Hepatocyte (in vitro differentiated cells): ENCODE measurements at places on chromosomes 11 and 22. TPM values are rescaled to one million over a fixed set of nuclear protein-coding genes. Genes with fewer than 3 reads are reported as not detected.

KRTAP5-8 gene
- total RNA-seq: not detected in 2 replicates

CACNA1I gene
- total RNA-seq: 0.16 and 0.17 TPM in 2 replicates

RFPL3 gene
- not detected in 2 replicates for total RNA-seq

- H3K27me3 ChIP-seq: no peaks in the 10 kb centered on the region
- peaks cover 7% of the 10 kb centered on the region for H3K4me1 ChIP-seq
- peak overlapping the region; percentile 1 for H3K4me3 ChIP-seq
- DNase-seq: no peak
Observed at GRCh38 chr11:74592063-74592440, 330 bp upstream of the POLD3 start.

GTSE1 gene
- 2.6 and 4.4 TPM in 2 replicates for total RNA-seq

- H3K27me3 ChIP-seq: no peaks in the 10 kb centered on the region
- DNase-seq: no peak
- H3K36me3 ChIP-seq: no peaks in the 10 kb centered on the region
- H3K27ac ChIP-seq: peak overlapping the region; percentile 82
- H3K4me1 ChIP-seq: no peaks in the 10 kb centered on the region
- no peak overlapping the region for H3K4me3 ChIP-seq
Observed at GRCh38 chr11:80700386-80700785, 1259.6 kb upstream of the TENM4 start.

- H3K4me3 ChIP-seq: no peak overlapping the region
- H3K27ac ChIP-seq: peak overlapping the region; percentile 38
- H3K27me3 ChIP-seq: no peaks in the 10 kb centered on the region
- peaks cover 29% of the 10 kb centered on the region for H3K4me1 ChIP-seq
- DNase-seq: no peak
Observed at GRCh38 chr11:113193016-113193415, 121.4 kb upstream of the TTC12 start.

ALX4 gene
- total RNA-seq: 2.9 and 3.8 TPM in 2 replicates

- no peak overlapping the region for H3K4me3 ChIP-seq
- no peak overlapping the region for H3K27ac ChIP-seq
- no peaks in the 10 kb centered on the region for H3K36me3 ChIP-seq
- H3K4me1 ChIP-seq: no peaks in the 10 kb centered on the region
- peaks cover 28% of the 10 kb centered on the region for H3K27me3 ChIP-seq
- DNase-seq: no peak
Observed at GRCh38 chr11:120995184-120995583, 28.7 kb upstream of the TBCEL start.

DNA sequence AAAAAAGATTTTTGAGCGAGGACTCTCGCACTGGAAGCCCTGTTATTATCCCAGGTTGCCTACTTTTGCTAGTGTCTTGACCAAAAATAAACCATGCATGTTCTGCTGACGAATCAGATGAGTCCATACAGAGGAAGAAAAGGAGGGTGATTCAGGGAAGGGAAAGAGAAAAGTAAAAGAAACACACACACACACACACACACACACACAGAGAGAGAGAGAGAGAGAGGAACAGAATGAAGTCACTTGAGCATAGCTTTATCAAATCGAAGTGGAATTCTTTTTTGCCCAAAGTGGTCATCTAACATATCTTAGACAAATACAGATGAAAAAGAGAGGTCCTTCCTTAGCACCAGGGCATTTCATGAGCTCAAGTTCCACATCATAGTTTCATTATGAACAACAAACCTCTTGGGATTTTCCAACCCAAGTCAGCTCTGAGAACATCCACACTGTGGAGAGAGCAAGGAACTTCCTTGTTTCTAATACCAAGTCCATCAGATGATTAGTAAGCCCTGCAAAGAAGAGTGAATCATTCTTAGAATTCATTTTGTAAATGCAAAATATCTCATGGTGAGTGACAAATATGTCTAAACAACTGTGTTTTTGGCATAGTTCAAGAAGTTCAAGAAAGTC, 7.7 kb upstream of the MMP12 start:
- H3K27me3 ChIP-seq: no peaks in the 10 kb centered on the region
- H3K4me1 ChIP-seq: no peaks in the 10 kb centered on the region
- DNase-seq: no peak
- H3K4me3 ChIP-seq: no peak overlapping the region

- no peak overlapping the region for H3K27ac ChIP-seq
- no peak overlapping the region for H3K4me3 ChIP-seq
- no peaks in the 10 kb centered on the region for H3K27me3 ChIP-seq
- peaks cover 9% of the 10 kb centered on the region for H3K4me1 ChIP-seq
- H3K36me3 ChIP-seq: no peaks in the 10 kb centered on the region
Observed at GRCh38 chr11:35014346-35014745, 97.9 kb downstream of the PDHX start.

ARRB1 gene
- total RNA-seq: 83.2 and 91.3 TPM in 2 replicates

DNA sequence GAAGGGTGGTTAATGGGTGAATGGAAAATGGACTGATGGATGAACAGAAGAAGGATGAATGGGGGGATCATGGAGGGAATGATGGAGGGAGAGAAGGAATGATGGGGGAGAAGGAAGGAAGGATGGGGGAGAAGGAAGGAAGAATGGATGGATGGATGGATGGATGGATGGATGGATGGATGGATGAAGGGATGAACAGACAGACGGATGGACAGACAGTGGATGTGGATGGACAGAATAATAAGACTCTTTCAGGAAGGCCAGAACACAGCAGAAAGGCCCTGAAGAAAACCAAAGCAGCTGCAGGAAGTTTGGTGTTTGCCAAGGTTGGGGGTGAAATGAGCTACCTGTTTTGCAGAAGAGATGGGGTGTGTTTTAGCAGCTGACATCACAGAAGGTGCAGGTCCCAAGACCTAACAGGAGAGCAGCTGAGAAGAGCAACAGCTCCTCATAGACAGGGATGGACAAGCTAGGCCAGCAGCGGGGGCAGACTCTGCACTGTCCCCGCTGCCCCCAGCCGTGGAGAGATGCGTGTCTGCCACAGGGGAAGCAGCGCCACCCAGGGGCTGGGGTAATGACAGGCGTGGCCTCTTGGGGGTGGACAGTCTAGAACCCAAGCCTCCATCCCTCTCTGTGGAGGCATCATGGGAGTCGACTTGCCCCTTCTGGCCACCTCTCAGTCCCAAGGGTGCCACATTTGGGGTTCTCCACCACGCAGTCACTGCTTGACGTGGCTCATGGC, 17.9 kb downstream of the C1QTNF6 start:
- peaks cover 15% of the 10 kb centered on the region for H3K4me1 ChIP-seq
- no peak for DNase-seq
- no peak overlapping the region for H3K4me3 ChIP-seq
- no peaks in the 10 kb centered on the region for H3K27me3 ChIP-seq
- H3K36me3 ChIP-seq: no peaks in the 10 kb centered on the region

GSTT2B gene
- 0.24 and 1.3 TPM in 2 replicates for total RNA-seq

STIP1 gene
- 113 and 122 TPM in 2 replicates for total RNA-seq

DNA sequence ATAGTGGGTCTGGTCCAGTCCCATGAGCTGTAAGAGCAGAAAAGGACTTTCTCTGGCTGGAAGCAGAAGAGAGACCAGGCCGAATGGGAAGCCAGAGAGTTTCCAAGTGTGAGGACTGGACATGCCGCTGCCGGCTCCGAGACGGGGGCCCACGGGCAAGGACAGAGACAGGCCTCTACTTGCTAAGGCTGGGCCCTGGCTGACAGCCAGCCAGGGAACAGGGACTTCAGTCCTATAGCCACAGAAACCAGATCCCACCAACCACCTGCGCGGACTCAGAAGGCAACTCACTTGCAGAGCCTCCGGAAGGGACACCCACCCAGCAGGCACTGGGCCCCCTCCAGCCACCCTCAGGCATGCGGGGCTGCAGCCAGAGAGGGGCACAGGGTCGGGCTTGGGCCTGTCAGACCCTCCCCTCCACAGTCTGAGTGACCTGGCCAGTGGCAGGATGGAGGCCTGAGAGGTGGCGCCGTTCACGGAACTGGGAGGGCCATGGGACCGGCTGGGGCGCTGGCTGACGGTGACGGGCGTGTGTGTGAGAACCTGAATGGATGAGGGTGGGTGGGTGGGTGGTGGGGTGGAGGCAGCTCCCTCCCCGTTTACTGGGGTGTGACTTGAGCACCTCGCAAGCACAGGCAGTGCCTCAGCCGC, 47.8 kb upstream of the A4GALT start:
- H3K27ac ChIP-seq: no peak overlapping the region
- H3K4me1 ChIP-seq: peaks cover 8% of the 10 kb centered on the region
- H3K36me3 ChIP-seq: no peaks in the 10 kb centered on the region
- no peak overlapping the region for H3K4me3 ChIP-seq
- H3K27me3 ChIP-seq: no peaks in the 10 kb centered on the region

DNA sequence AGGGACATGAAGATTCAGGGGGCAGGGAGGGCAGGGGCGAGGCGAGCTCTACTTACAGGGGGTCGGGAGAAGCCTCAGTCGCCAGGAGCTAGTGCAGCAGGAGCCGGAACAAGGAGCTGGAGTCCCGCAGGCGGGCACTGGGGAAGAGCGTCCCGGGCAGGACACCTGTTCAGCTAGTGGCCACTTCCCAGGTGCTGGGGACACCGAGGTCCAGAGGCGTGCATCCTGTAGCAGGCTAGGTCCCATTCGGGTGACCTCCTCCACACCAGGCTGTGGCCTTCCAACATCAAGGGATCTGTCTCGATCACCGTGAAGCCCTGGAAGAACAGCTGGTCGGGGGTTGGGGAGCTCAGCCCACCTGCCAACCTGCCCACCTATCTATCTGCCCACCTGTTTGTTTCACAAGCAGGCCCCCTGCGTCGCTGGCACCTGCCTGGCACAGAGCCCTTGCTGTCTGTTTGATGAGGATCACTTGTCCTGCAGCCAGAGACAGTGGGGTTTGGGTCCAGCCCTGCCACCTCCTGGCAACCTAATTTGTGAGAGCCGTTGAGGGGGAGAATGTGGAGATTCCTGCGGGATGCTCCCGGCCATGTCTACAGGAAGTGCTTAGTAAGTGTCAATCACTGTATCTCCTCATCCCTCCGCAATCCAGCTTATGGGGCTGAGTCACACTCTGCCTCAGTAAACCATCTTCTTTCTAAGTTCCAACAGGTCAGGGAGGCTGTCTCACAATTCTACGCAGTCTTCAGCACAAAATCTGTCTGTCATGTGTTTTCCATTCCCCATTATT, 940.9 kb downstream of the BRD1 start:
- no peak overlapping the region for H3K4me3 ChIP-seq
- no peaks in the 10 kb centered on the region for H3K4me1 ChIP-seq
- H3K36me3 ChIP-seq: no peaks in the 10 kb centered on the region
- H3K27ac ChIP-seq: no peak overlapping the region
- DNase-seq: no peak

MIOX gene
- not detected in 2 replicates for total RNA-seq

DNA sequence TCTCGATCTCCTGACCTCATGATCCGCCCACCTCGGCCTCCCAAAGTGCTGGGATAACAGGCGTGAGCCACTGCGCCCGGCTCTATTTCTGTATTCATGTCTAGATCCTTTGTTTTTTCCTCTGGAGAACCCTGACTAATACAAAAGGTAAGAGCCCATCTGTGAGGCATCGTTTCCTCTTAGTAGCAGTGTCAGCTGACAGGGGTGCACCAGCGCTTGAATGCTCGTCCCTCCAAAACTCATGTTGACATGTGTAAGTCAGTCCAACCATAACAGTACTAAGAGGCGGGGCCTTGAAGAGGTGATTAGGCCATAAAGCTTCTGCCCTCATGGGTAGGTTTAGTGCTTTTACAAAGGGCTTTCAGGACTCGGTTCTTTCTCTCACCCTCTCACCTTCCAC, 470.1 kb upstream of the B3GAT1 start:
- H3K27me3 ChIP-seq: peaks cover 17% of the 10 kb centered on the region
- H3K36me3 ChIP-seq: no peaks in the 10 kb centered on the region
- no peak overlapping the region for H3K27ac ChIP-seq
- no peaks in the 10 kb centered on the region for H3K4me1 ChIP-seq

DNA sequence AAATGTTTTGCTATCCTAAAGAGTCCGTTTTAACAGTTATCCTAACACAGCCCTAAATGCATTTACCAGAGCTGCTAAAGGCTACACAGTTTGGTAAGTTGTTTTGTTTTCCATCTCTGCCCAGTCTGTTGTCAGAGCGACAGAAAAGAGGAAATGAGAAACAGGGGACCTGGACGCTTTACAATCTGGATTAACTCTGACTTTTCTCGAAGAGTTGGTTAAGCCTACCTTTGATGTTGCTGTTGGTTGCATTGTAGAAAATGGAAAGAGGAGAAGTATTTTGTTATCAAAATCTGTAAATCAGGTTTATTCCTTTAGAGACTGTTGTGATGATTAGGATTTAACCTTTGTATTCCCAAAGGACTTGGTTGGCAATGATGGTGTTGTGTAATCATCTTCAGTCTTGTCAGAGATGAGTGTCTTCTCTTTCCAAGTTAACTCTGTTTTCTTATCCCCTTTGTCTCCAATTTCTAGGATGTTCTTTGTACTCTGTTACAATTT, 481 bp downstream of the ANGPTL5 start:
- peaks cover 6% of the 10 kb centered on the region for H3K4me1 ChIP-seq
- peak overlapping the region; percentile 86 for H3K27ac ChIP-seq
- H3K36me3 ChIP-seq: no peaks in the 10 kb centered on the region
- DNase-seq: peak; percentile 24
- H3K27me3 ChIP-seq: no peaks in the 10 kb centered on the region
- peak overlapping the region; percentile 49 for H3K4me3 ChIP-seq

DNA sequence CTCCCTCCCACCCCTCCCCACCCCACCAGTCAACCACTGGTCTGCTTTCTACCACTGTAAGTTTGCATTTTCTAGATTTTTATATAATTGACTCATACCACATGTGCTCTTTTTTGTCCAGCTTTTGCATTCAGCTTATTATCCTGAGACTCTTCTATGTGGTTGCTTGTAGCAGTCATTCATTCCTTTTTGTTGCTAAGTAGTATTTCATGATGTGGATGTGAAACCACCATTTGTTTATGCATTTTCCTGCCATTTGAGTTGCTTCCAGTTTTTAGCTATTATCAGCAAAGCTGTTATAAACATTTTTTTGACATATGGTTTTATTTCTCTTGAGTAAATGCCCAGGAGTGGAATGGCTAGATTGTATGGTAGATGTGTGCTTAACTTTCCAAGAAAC, 77.0 kb upstream of the FGF3 start:
- no peak for DNase-seq
- no peaks in the 10 kb centered on the region for H3K4me1 ChIP-seq
- H3K27me3 ChIP-seq: no peaks in the 10 kb centered on the region
- no peaks in the 10 kb centered on the region for H3K36me3 ChIP-seq
- H3K27ac ChIP-seq: no peak overlapping the region

- no peak for DNase-seq
- no peaks in the 10 kb centered on the region for H3K36me3 ChIP-seq
- no peaks in the 10 kb centered on the region for H3K27me3 ChIP-seq
- H3K27ac ChIP-seq: no peak overlapping the region
Observed at GRCh38 chr11:114216796-114217180, 79.4 kb upstream of the NNMT start.

SBF1 gene
- total RNA-seq: 26.1 and 34.5 TPM in 2 replicates

- no peaks in the 10 kb centered on the region for H3K36me3 ChIP-seq
- no peak overlapping the region for H3K27ac ChIP-seq
- DNase-seq: no peak
- H3K4me1 ChIP-seq: no peaks in the 10 kb centered on the region
- no peaks in the 10 kb centered on the region for H3K27me3 ChIP-seq
Observed at GRCh38 chr11:87425391-87425790, 387.7 kb downstream of the TMEM135 start.

BTG4 gene
- not detected in 2 replicates for total RNA-seq

GRM5 gene
- 0.08 and 0.27 TPM in 2 replicates for total RNA-seq

DNA sequence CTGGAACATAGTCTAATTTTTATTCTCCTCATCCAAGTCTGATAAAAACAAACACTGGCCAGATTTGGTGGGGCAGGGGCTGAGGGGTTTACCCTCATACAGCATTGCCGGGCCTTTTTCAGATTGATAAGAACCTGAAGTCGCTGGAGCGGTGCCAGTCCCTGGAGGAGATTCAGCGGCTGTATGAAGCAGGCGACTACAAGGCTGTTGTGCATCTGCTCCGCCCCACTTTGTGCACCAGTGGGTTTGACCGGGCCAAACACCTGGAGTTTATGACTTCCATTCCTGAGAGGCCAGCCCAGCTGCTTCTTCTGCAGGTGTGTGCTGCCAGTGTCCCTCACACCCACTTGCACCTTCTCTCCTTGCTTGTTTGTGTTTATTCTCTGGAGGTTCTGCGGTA, 55.8 kb downstream of the CABIN1 start:
- no peaks in the 10 kb centered on the region for H3K27me3 ChIP-seq
- H3K4me1 ChIP-seq: no peaks in the 10 kb centered on the region
- H3K36me3 ChIP-seq: no peaks in the 10 kb centered on the region
- no peak overlapping the region for H3K4me3 ChIP-seq
